ENCODE measurements at places on chromosomes 5 and 9. TPM values are rescaled to one million over a fixed set of nuclear protein-coding genes. Genes with fewer than 3 reads are reported as not detected.

The SPATA31A3 gene
- not detected for total RNA-seq

The DYNC2I2 gene
- total RNA-seq = 24.7 TPM

DNA sequence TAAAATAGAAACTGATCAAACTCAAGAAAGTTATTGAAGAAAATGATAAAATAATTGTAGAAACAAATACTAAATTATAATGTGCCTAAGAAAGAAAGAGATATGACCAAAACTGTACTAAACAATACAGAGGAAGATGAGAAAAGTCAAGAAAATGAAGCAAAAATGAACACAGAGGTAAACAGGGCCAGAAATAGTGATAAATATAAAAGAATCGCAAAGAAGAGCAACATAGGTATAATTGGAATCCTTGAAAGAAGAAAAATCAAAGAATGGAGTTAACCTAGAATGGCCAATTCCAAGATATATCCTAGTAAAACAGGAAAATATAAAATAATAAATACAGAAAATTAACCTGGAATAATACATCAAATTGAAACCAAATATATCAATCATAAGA lies 69.6 kb downstream of the CSF2 start:
- DNase-seq = no peak

DNA sequence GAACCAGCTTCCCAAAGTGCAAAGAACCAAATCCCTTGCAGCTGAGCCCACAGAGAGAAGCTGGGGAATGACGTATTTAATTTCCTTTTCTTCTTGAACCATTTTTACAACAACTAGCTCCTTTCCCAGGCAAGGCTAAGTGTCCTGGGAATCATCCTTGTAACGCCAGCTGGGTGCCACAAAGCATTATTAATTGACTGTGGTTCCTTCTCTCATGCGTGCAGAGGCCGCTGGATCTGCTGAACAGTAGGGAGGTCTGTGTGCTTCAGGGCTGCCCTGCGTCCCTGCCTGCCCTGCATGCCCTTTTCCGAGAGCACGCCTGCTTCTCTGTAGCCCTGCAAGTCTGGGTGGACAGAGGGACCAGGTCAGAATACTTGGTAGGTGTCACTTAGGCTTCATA lies 124.1 kb upstream of the OTULINL start:
- no peak for DNase-seq

DNA sequence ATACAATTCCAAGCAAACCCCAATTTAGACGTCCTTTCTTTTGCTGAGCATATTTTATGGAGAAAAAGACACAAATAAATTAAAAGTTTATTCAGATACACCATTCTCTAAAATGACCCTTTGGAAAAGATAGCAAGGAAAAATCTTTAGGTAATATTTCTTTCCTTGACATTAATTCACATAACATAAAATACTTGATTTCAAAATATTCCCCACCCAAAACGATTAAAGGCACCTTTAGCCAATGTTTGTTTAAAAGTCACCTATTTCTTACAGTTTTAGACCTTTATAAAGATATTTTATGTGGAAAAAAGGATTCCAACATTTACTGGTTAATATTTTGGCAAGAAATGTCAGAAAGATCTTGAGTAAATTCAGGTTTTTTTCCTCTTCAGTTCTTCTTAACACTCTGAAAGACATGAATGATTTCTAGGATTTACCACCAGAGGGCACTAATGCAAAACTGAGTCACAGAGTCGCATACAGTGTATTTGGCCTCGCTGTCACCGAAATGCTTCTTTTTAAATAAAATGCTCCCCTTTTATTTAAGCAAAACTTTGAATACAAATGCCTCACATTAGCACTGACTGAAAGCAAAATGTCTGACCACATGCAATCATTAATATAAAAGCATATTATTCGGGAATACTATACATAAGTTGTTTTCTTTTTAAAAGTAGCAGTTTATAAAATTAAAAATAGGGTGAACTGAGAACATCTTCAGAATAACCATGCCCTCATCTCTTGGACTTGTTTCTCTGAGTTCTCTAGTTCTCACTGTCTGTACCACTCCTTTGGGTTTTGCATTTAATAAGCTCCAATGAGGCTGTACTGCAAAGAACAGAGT lies 122.5 kb downstream of the SLC1A3 start:
- DNase-seq = no peak
